Thoracic aorta (tissue), 2 donors: ENCODE measurements at places on chromosomes 2 and 18. TPM values are rescaled to one million over a fixed set of nuclear protein-coding genes. Genes with fewer than 3 reads are reported as not detected.

DNA sequence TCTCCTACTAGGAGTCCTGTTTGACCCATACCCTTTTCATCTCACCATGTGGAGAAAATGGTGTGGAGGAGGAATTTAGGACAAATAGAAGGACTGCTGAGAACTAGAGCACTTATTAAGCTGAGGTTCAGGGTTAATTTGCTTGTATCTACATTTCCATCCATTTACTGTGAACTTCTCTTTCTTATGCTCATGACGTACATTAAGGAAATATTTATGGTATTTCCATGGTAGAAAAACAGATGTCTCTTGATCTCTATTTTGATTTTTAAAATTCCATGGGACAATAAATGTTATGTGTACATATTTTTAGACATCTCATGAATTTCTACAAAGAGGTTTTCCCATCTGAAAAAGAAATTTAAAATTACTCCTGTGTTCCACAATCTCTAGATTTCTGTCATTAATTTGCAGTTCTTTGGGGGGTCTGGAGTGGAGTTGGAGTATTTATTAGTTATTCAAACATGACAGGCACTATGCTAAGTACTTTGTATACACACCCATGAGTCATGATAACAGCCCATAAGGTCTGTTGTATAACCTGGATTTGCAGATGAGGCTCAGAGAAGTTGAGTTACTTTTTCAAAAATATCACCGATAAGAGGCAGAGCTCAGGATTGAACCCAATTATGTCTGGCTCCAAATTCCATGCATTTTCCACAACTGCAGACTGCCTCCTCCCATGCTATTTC, 112.6 kb downstream of the COPS8 start:
- H3K36me3 ChIP-seq = no peaks in the 10 kb centered on the region
- peaks cover 5% of the 10 kb centered on the region for H3K4me1 ChIP-seq
- no peaks in the 10 kb centered on the region for H3K27me3 ChIP-seq
- no peak overlapping the region for H3K27ac ChIP-seq
- DNase-seq = no peak
- H3K4me3 ChIP-seq = no peak overlapping the region

- no peaks in the 10 kb centered on the region for H3K36me3 ChIP-seq
- H3K27ac ChIP-seq = no peak overlapping the region
- DNase-seq = no peak
- no peaks in the 10 kb centered on the region for H3K27me3 ChIP-seq
Measured at GRCh38 chr2:134174711-134175110, 79.2 kb upstream of the MGAT5 start.

DNA sequence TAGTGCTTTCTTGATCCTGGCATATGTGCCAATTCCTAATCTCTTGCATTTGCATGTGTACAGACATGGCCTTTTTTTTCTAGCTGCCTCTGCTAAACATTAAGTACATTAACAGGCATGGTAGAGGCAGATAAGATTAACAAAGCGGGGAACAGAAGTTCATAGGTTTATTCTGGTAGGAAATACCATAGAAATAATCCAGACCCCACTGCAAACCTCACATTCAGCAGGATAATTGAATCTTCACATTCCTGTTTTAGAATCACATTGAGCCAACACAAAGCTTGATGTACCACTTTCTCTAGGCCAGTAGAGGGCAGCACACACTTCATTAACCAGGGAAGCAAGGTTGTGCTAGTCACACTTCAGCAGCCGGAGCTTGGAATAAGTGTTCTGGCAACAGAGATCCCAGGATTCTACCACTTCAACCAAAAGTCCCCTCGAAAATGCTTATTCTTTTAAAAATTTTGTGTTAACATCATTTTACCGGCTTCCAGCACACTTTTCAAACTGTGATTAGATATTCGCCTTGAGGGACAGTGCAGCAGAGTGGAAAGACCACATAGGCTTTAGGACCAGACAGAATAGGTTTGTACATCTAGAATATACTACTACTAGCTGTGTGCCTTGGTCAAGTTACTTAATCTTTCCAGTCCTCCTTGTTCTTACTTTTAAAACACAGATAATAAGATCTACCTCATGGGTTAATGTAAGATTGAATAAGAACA, 420.2 kb upstream of the CHST9 start:
- H3K4me1 ChIP-seq = no peaks in the 10 kb centered on the region
- no peaks in the 10 kb centered on the region for H3K36me3 ChIP-seq
- no peak overlapping the region for H3K4me3 ChIP-seq
- DNase-seq = no peak
- no peak overlapping the region for H3K27ac ChIP-seq

- H3K36me3 ChIP-seq = no peaks in the 10 kb centered on the region
- no peak for DNase-seq
- no peaks in the 10 kb centered on the region for H3K4me1 ChIP-seq
- no peaks in the 10 kb centered on the region for H3K27me3 ChIP-seq
- no peak overlapping the region for H3K4me3 ChIP-seq
Measured at GRCh38 chr2:192004188-192004963, 157.5 kb upstream of the CAVIN2 start.

DNA sequence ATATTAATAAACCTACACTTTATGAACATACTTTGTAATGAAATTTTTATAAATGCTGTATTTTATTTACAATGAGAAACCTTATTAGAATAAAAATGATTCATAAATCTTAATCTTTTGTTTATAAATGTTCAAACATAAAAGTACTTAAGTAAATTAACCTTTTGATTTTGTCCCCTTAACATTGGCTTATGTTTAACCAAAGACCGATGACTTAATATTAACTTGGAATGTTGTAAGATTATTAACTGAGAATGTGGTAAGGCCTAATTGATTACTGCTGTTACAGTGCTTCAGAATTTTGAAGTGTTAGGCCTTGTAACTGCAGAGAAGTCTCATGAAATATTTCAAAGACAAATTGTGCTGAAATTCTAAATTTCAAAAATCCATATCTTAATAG, 5.7 kb downstream of the CPS1 start:
- H3K4me1 ChIP-seq = no peaks in the 10 kb centered on the region
- no peak overlapping the region for H3K4me3 ChIP-seq
- no peak for DNase-seq
- no peaks in the 10 kb centered on the region for H3K36me3 ChIP-seq
- no peaks in the 10 kb centered on the region for H3K27me3 ChIP-seq

DNA sequence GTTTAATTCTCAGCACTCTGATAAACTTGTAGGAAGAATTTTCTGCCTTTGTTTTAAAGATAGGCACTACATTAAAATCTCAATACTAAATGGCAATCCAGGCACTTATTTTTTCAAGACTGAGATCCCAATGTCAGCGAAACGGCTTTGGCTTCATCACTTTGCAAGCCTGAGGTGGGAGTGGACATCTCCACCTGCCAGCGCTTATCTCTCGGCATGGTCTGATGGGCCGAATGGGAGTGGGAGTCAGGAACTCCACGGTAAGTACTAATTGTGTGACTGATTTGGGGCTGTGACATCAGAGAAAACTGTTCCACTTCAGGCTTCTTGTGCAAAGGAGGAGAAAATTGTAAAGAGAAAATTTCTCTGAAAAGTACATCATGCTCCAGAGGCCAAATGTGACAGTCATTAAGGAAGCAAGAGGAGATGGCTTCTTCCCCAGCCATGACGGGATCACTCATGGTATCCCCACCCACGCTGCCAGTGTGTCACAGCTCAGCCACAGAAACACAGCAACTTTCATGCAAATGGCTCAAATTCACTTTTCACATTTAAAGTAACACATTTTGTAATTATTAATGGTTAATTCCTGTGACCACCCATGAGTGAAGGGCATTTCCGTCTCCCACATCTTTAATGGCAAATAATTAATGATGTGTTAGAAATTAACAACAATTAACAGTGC, 385.5 kb upstream of the HNRNPA3 start:
- H3K36me3 ChIP-seq = no peaks in the 10 kb centered on the region
- no peaks in the 10 kb centered on the region for H3K4me1 ChIP-seq
- no peak for DNase-seq
- no peaks in the 10 kb centered on the region for H3K27me3 ChIP-seq
- H3K4me3 ChIP-seq = no peak overlapping the region
- H3K27ac ChIP-seq = no peak overlapping the region

DNA sequence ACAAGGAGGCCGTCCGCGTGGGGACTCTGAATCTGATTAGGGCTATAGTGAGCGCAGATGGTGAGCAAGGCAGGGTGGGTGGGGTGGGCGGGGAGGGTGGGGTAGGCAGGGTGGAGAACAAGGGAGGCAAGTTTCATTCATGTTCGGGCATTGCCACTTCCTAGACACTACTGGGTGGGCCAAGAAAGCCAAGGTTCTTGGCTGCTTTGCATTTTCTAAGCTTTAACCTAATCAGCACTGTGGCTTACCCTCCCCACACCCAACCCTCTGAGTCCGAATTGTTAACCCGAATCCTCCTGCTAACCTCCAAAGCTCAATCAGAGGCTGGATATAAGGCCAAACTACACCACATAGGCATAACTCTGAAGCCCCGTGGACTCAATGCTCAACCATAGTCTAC, 18.1 kb downstream of the MROH2A start:
- H3K4me3 ChIP-seq = no peak overlapping the region
- no peaks in the 10 kb centered on the region for H3K27me3 ChIP-seq
- no peak for DNase-seq
- H3K27ac ChIP-seq = no peak overlapping the region

DNA sequence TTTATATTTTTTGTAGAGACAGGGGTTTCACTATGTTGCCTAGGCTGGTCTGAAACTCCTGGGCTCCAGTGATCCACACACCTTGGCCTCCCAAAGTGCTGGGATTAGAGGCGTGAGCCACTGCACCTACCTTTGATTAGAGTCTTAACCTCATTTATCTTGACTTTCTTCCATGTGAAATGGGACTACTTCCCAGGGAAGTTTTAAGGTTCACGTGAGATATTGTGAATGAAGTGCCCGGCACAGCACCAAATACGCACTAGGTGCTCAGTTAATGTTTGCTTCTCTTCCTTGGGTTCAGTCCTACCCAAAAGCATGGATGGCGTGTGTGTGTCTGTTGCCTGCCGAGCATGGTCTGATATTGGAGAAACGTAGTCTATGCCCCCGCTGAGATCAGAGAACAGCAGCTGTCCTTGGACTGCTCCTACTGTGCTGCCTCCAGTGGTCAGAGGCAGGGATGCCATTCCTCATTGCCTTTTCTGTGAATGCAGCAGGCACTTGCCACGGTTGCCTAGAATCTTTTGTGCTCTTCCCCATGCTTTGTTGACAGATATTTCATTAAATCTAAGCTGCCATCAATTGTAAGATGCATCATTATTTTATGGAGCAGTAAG, 12.3 kb upstream of the TFCP2L1 start:
- H3K27ac ChIP-seq = no peak overlapping the region
- H3K4me1 ChIP-seq = no peaks in the 10 kb centered on the region
- no peaks in the 10 kb centered on the region for H3K36me3 ChIP-seq
- H3K27me3 ChIP-seq = no peaks in the 10 kb centered on the region
- no peak for DNase-seq
- no peak overlapping the region for H3K4me3 ChIP-seq

- H3K4me3 ChIP-seq = peak overlapping the region; percentile 97
- peaks cover 27% of the 10 kb centered on the region for H3K4me1 ChIP-seq
- H3K36me3 ChIP-seq = peaks cover 3% of the 10 kb centered on the region
- DNase-seq = no peak
- peak overlapping the region; percentile 99 for H3K27ac ChIP-seq
Measured at GRCh38 chr2:28395334-28396061, 2.8 kb downstream of the FOSL2 start.

- H3K4me1 ChIP-seq = peaks cover 23% of the 10 kb centered on the region
- H3K4me3 ChIP-seq = peak overlapping the region; percentile 50
- peak overlapping the region; percentile 73 for H3K27ac ChIP-seq
- H3K36me3 ChIP-seq = no peaks in the 10 kb centered on the region
Measured at GRCh38 chr2:239329284-239329971, 71.4 kb downstream of the HDAC4 start.

Gene TMEM178A
- total RNA-seq = 6.5 TPM

Gene MORN2
- 15.5 TPM for total RNA-seq

Gene CYP27A1
- total RNA-seq = 37.8 TPM

Gene GALR1
- total RNA-seq = under 0.01 TPM

Gene FABP1
- total RNA-seq = not detected

Gene LDAH
- total RNA-seq = 19.8 TPM

Gene NOP58
- 161 TPM for total RNA-seq

Gene FLACC1
- total RNA-seq = 11.1 TPM

Gene CTDSP1
- total RNA-seq = 141 TPM
